ENCODE measurements at places on chromosomes 3 and 15.

DNA sequence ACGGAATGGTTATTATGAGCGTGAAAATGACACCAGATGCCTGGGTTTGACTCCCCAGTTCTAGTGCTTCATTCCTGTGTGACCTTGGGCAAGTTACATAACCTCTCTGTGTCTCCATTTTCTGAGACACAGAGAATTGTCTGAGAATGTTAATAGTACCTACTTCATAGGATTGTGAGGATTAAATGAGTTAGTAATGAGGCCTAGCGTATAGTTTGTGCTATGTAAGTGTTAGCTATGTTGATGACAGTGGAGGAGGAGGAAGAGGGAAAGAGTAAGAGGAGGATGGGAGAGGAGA is 150.3 kb downstream of the MEGF11 start:
- no peak for DNase-seq

- no peak for DNase-seq
These were observed 17.8 kb downstream of the PRICKLE2 start for GRCh38 chr3:64207289-64208080.

DNA sequence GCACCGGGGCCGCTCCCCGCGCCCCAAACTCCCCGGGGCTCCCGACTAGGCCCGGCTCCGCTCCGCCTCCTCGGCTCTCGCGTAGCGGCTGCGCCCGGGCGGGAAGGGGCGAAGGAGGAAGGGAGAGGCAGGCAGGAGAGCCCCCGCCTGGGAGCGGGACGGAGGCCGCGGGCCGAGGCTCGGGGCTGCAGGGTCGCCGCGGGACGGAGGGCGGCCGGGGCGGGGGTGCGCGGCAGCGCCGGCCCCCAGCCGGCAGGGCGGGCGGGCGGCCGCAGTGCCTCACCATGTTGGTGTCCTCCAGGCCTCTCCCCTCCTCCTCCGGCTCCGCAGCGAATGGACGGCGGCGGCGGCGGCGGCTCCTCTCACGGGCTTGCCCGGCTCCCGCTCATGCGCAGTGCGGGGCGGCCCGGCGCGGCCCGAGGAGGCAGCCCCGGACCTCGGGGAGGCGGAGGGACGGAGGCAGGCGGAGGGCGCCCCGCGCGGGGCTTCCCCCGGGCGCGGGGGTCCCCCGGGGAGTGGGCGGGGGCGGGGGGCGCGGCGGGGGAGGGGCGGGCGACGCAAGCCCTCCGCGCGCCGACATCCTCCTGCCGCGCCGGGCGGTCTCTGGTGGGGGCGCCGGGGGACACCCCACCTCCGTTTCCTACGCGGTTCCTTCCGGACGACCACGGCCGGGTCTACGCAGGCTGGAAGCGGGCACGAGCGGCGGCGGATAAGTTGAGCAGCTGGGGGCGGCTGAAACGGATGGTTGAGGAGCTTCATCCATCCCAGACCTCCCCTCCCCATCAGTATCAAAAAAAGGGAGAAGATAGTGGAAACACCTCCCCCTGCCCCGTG is at the start of gene DCUN1D1:
DCUN1D1 (minus strand) TSS at position 335 of the 834 bp plus-strand sequence; CDS start at position 286, 49 bp downstream.
- peak; percentile 11 for DNase-seq

DNA sequence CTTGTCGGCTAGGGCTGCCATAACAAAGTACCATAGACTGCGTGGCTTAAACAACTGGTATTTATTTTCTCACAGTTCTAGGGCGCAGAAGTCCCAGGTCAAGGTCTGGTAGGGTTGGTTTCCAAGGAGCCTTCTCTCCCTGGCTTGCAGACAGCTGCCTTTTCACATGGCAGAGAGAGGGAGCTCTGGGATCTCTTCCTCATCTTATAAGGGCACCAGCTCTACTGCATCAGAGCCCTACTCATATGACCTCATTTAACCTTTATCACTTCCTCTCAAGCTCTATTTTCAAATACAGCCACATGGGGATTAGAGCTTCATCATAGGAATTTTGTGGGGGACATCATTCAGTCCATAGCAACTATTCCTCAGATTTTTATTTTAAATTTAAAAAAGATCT is 17.6 kb upstream of the PAQR9 start:
- DNase-seq, result no peak

GRCh38 chr3:186128158-186128557 is 19.3 kb upstream of the ETV5 start:
- no peak for DNase-seq

DNA sequence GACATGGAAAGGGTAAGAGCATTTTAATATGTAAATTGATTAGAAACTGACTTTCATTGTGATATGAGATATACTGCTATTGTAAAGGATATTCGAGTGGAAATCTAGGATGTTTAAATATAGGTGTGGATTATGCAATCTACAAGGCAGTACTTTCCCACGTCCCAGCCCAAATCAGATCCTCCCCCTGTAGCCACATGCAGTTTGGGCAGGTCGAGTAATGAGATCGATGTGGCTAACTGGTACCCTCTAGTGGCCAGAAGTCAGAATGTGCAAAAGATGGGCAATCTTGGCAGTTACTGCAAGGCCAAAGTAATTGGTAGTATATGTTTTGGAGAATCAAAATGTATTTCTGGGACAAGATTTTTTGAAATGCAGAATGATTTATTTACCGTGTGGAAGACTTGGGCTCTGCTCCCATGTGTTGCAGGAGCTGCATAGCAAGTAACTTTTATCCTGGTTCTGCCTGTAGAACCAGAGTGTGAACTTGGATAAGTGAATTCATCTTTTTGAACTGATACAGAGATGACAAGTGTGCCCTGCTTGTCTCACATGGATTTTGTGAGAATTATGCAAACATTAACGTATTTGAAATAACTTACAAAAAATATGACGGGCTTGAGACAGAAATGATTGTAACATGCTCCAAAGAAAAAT is 94.5 kb upstream of the ADAMTSL3 start:
- no peak for DNase-seq

DNA sequence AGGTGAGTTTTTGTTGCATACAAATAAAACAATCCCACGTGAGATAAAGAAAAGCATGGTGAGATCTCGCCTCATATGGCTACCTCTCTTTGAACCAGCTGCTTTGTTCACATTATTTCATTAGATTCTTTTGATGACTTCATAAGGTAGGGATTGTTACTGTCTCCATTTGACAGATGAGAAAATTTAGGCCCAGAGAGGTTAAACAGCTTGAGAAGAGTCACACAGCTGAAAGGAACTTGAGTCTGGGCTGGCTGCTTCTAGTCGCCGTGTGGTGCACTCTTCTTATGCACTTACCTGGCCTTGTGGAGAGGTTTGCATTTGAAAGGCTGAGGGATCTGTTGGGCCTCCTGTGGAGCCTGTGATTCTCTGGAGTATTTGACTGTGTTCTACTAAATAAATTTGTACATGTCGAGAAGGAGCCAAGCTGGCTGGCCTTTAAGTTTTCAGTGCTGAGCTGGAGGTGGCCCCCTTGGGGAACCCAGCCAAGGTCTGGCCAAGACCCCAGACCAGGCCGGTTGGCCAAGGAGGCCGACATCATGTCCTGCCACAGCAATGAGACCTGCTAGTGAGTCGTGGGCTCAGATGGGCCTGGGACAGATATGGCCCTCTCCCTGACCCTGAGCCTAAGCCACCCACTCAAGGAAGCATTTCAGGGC is 125.1 kb downstream of the SMAD6 start:
- DNase-seq, result no peak

GRCh38 chr3:184380185-184380626 is 352 bp downstream of the CHRD start:
- no peak for DNase-seq

DNA sequence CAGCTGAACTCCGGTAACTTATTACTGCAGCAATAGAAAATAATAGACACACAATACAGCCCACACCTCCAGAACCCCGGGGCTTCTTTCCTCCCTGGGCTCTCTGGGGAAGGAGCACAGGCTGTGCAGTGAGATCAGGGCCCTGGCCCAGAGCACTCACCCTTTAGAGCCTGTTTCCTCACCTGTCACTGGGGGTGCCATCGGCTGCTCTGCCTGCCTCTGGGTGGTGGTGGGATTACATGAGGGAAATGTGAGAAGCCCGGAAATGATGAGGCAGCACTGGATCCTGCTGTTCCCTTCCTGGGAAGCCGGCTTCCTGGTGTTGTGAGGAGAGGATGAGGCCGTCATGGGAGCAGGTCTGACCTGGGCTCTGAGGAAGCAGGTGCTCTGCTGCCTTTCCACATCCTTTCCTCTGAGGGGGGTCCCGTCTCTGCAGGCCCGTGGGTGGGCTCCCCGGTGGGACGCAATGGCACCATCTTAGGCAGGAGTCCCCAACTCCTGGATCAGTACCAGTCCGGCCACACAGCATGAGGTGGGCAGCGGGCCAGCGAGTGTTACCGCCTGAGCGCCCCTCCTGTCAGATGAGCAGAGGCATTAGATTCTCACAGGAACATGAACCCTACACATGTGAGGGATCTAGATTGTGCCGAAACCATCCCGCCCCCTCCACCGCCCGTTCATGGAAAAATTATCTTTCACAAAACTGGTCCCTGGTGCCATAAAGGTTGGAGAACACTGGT is 220.9 kb upstream of the CTDSPL start:
- no peak for DNase-seq

- peak; percentile 83 for DNase-seq
These were observed at the start of gene RBMS3 for GRCh38 chr3:29280404-29281093. RBMS3 (plus strand) TSS chr3:29281071.

DNA sequence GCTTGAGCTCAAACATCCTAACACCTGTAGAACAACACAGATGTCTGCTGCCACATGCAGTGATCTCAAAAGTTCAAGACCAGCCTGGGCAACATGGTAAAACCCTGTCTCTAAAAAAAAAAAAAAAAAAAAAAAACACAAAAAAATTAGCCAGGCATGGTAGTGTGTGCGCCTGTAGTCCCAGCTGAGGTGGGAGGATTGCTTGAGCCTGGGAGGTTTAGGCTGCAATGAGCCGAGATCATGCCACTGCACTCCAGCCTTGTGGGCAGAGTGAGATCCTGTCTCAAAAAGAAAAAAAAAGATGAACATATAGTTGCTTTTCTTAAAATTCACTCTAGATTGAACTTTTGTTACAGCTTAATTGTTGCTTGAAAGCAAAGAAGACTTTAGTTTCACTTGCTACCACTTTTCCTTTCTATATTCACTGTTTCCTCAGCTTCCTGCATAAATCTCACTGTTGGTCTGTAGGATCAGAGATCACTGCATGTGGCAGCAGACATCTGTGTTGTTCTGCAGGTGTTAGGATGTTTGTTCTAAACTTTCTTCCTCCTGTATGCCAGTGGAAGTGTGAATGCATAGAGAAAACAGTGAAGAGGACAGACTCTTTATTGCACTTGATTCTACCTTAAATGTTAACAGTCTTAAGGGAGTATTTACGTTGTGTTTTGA is 12.6 kb downstream of the RAB11A start:
- DNase-seq, result no peak

DNA sequence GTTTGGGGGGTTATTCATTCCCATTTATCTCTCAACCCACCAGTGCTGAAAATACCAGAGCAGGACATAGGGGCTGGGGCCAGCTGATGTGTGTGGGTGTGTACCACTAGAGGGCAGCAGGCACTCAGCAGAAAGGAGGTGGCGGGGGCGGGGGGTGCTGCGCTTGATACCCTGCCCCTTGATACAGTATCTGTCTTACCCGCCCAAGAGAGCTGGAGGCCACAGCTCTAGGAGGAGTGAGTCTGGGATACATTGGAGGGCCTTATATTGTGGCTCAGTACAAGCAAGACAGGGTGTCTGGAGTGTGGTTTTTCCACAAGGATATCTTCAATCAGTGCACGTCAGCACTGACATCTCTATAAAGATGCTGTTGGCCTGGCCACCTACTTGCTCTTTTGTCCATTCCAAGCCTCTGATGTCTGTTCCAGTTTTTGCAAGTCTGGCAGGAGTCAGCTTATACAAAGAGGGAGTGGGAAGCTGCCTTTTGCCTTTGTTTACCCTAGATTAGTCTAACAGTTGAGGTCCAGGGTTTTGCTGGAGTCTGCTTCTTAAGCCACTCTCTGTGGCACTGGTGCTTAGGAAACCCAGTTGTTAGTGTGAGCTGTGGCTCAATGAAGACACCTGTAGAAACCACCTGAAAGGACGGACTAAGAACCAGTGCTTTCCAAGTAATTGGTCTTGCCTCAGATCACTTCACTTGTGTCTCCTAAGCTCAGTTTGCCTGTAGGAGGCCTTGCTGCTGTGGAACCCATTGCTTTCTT is 1.5 kb upstream of the RBM15B start:
- DNase-seq, result no peak

GRCh38 chr15:92178911-92179310 is 214.8 kb upstream of the ST8SIA2 start:
- DNase-seq, result no peak

DNA sequence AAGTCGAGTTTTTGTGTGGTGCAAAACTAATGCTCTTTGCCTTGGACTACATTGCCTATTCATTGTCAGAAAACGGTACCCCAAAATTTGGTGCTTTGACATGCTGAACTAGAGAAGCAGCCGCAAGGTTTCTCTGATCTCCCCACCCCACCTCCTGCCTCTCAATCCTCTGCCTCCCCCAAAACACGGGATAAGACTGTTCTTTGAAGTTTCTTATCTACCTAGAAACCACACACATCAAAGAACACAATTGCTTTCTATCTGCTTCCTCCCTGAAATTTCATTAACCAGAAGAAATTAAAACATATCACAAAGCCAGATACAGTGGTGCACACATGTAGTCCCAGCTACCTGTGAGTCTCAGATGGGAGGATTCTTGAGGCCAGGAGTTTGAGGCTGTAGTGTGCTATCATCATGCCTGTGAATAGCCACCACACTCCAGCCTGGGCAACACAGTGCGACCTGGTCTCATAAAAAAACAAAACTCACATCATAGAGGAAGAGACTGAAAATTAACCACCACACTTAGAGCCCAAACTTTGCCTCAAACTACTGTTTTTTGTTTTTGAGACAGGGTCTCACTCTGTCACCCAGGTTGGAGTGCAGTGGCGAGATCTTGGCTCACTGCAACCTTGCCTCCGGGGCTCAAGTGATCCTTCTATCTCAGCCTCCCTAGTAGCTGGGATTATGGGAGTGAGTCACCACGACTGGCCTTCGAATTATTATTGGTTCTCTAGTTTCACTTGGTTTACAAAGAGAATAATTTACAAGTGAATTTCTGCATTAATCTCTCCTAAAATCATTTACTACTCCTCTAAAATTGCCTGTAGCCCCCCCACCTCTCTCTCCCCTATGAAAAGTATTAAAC is 2.7 kb upstream of the PCNP start:
- no peak for DNase-seq

- DNase-seq, result no peak
These were observed 7.2 kb downstream of the RTF1 start for GRCh38 chr15:41423979-41424659.

GRCh38 chr3:190366133-190366532 is 21.8 kb upstream of the CLDN16 start:
- DNase-seq, result no peak

DNA sequence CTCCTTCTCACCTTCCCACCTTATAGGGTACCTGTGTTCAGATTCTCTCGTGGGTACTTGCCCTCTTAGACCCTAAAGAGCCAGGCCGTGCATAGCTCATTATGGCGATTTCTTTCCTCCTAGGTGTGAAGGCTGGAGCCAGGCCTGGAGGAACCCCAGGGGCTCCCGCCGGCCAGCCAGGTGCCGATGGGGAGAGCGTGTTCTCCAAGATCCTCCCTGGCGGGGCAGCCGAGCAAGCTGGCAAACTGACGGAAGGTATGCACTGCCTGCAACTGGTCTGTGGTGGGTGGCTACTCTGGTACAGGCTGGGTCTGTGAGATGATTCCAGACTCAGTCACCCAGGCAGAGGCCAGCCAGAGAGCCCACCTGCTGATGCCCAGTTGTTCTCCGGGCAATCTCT is 9.9 kb upstream of the APEH start:
- DNase-seq, result no peak

- DNase-seq, result no peak
These were observed 108.8 kb downstream of the XXYLT1 start for GRCh38 chr3:195162033-195162669.

GRCh38 chr3:137264071-137264820 is 306.5 kb downstream of the IL20RB start:
- DNase-seq, result no peak

Data from BJ (cell line).